ENCODE measurements at places on chromosomes 12 and 14.

GRCh38 chr14:100825713-100826331 lies at the start of gene MEG3:
TSS of gene MEG3 (plus strand) at chr14:100826118.
- DNase-seq: no peak

DNA sequence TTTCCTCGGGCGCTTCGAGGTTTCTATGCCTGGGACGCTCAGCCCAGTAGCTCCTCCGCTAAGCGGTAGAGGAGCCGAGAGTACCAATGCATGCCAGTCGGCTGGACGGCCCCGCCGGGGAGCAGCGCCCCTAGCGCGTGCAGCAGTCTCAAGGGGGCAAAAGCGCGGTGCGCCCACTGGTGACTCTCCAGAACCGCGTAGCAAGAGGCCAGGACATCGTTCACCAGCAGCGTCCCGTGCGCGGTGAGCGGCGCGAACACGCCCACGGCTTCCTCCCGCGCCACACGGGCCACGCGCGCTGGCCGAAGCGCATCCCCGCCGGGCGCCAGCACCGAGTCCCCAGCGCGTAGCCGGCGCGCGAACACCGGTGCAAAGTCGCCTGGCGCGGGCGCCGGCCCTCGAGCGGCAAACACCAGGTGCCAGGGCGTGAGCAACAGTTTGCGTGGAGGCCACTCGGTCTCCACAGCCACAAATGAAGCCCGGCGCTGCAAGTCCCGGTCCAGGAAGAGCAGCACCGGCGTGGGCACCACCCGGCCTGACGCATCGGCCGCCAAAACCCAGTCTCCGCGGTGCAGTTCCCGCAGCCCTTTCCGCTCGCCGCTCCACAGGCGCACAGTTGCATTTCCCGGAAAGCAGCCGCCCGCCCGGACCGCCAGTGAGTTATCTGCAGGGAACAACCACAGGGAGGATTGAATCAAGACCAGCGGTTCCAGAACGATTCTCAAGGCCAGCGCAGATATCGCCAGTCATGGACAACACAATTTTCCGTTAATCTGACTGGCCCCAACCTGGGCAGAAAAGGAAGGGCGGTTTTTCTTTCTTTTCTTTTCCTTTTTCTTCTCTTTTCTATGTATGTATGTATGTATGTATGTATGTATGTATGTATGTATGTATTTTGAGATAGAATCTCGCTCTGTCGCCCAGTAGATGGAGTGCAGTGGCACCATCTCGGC lies 4.5 kb downstream of the DHH start:
- DNase-seq: no peak

- peak; percentile 61 for DNase-seq
Observed at GRCh38 chr14:97456958-97457357, 659.8 kb downstream of the VRK1 start.

DNA sequence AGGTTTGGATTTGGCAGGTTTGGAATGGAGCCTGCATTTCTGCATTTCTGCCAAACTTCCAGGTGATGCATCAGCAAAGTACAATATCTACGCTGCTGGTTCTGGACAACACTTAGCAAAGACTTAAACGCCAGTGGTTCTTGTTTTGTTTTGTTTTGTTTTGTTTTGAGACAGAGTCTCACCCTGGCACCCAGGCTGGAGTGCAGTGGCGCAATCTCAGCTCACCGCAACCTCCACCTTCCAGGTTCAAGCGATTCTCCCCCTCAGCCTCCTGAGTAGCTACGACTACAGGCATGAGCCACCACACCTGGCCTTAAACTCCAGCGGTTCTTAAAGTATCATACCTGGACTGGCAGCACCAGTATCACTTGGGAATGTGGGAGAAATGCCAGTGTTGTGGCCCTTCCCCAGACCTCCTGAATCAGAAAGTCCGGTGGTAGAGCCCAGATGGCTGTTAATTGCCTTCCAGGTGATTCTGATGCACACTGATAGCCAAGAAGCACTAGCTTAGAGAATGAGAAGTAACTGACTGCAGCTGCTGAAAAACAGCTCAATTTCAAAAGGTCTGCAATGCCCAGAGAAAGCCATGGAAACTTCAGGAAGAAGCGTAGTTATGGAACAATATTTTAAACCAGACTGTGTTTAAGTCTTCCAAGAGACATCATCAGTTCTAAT lies 114.8 kb upstream of the FOXN3 start:
- DNase-seq: no peak

Data from activated CD4-positive, alpha-beta T cell treated with anti-CD3 and anti-CD28 coated beads for 1 hour (primary cell).